ENCODE measurements at places on chromosomes 7 and 10. TPM values are rescaled to one million over a fixed set of nuclear protein-coding genes. Genes with fewer than 3 reads are reported as not detected.

PVRIG gene
- total RNA-seq = not detected

GPRIN2 gene
- total RNA-seq = 2.2 TPM

SCIN gene
- 0.27 TPM for total RNA-seq

C10orf62 gene
- total RNA-seq = not detected

IL6 gene
- total RNA-seq = 2.5 TPM

DNA sequence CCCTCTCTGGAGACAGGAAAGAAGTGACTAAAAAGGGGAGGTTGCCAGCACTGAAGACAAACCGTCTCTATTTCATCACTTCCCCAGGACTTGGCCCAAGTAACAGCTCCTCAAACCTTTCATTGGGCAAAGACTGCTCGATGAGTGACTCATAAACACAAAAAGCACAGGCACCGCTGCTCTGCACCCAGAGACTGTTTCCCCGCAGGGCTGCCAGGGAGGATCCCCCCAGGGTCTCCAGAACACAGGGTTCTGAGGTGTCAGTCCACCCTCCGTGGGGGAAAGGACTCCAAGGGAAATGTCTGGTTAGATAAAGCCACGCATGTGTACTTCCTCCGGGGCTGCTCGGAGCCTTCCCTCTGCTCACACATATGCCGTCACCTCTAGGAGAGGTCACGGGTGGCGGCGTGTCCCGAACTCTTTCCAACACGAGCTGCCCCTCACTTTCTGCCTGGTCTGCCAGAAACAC is 59.9 kb downstream of the INSIG1 start:
- no peak overlapping the region for H3K4me3 ChIP-seq
- H3K27ac ChIP-seq = no peak overlapping the region
- no peaks in the 10 kb centered on the region for H3K4me1 ChIP-seq
- no peaks in the 10 kb centered on the region for H3K36me3 ChIP-seq
- peaks cover 13% of the 10 kb centered on the region for H3K27me3 ChIP-seq

DNA sequence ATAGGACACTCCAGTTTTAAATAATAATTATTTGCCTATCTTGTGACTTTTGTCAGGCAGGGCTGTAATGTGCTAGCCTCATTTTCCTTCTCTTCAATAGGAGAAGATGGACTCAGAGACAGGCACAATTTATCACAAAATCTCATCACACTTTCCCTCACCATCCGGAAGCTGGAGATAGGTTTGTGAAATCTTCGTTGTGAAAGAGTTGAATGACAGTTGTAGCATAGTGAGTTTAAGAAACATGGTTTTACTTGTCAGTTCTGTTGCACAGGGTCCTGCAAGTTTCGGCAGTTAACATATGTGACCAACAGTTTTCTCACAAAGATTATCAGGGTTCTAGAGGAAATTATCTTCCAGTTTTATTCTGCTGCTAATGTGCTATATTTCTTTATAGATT is 37.7 kb upstream of the MAP3K8 start:
- DNase-seq = no peak
- H3K36me3 ChIP-seq = no peaks in the 10 kb centered on the region
- H3K27me3 ChIP-seq = peaks cover 36% of the 10 kb centered on the region
- H3K4me3 ChIP-seq = no peak overlapping the region

DNA sequence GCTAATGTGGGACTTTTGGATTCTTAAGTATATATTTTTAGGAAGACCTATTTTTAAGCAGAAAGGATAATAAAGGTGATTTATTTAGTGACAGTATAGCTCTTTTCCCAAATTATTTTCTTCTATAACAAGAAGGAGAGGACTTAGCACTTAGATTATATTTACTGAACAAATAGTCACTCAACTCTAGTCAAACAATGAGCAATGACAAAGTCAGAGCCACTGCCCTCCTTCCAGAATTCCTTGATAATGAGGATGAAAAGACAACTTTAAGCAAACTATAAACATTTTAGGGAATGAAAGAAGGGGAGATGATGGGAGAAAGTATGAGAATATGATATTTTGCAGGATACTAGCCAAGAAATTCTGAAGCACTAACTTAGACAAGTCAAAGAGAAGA is 293.5 kb upstream of the YAE1 start:
- no peak for DNase-seq
- no peaks in the 10 kb centered on the region for H3K27me3 ChIP-seq
- H3K27ac ChIP-seq = no peak overlapping the region
- H3K4me3 ChIP-seq = no peak overlapping the region
- H3K4me1 ChIP-seq = no peaks in the 10 kb centered on the region
- no peaks in the 10 kb centered on the region for H3K36me3 ChIP-seq

GRCh38 chr7:23277359-23277989 is 21.7 kb upstream of the MALSU1 start:
- peaks cover 5% of the 10 kb centered on the region for H3K4me1 ChIP-seq
- DNase-seq = peak; percentile 43
- H3K36me3 ChIP-seq = no peaks in the 10 kb centered on the region
- H3K4me3 ChIP-seq = no peak overlapping the region
- peaks cover 6% of the 10 kb centered on the region for H3K27me3 ChIP-seq
- H3K27ac ChIP-seq = no peak overlapping the region

DNA sequence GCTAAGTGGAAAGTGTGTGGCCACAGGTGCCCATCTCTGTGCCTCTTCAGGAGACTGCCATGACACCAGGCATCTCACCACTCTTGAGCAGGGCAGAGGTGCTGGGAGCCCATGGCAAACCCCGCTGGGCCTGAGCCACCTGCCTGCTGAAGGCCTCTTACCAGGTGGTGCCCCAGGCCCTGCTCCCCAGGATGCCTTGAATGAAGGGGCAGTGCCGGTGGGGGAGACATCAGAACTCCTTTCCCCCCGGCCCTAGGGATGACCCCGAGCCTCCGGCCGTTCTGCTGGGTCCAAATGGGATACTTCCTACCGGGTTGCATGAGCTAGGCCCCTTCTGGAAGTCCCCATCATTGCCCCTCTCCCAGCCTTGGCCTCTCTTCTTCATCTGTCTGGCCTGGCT is 37.6 kb downstream of the UNC5B start:
- peaks cover 23% of the 10 kb centered on the region for H3K4me1 ChIP-seq
- H3K36me3 ChIP-seq = no peaks in the 10 kb centered on the region
- no peak for DNase-seq
- no peak overlapping the region for H3K27ac ChIP-seq

- H3K27ac ChIP-seq = peak overlapping the region; percentile 7
- DNase-seq = peak; percentile 87
- H3K27me3 ChIP-seq = no peaks in the 10 kb centered on the region
- no peak overlapping the region for H3K4me3 ChIP-seq
- H3K36me3 ChIP-seq = no peaks in the 10 kb centered on the region
Measured at GRCh38 chr7:133355325-133355708, 102.4 kb downstream of the EXOC4 start.

GRCh38 chr7:22751341-22751740 is 24.3 kb downstream of the IL6 start:
- H3K27me3 ChIP-seq = no peaks in the 10 kb centered on the region
- DNase-seq = no peak
- H3K36me3 ChIP-seq = no peaks in the 10 kb centered on the region
- H3K4me1 ChIP-seq = no peaks in the 10 kb centered on the region
- no peak overlapping the region for H3K27ac ChIP-seq

GRCh38 chr10:11338160-11338844 is 273.1 kb downstream of the USP6NL start:
- no peaks in the 10 kb centered on the region for H3K36me3 ChIP-seq
- H3K4me3 ChIP-seq = no peak overlapping the region

DNA sequence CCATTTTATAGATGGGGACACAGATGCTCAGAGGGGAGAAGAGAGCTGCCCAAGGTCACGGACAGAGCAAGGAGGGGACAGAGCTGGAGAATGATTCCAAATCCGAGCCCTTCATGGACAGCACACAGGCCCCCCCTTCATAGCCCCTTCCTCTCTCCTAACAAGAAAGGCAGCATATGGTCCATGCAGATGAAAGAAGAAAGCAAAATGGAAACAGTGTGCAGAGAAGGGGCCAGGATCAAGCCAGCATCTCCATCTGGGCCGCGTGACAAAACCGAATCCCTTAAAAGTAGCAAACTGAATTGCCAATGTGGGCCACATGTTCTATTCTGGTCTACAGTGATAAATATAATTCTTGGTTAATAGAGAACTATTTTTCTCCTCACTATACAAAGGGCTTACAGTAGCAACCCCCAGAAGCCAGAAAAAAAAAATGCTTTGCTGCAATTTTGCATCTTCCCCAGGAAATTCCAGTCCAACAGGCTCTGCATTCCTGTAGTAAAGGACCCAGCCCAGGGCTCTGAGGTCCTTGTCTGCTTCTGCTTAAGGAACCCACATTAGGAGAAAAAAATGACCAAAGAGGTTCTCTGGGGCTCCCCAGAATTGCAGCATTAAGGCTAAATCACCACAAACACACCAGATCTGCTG is 7.8 kb downstream of the CPXM2 start:
- H3K27ac ChIP-seq = no peak overlapping the region
- no peaks in the 10 kb centered on the region for H3K27me3 ChIP-seq

DNA sequence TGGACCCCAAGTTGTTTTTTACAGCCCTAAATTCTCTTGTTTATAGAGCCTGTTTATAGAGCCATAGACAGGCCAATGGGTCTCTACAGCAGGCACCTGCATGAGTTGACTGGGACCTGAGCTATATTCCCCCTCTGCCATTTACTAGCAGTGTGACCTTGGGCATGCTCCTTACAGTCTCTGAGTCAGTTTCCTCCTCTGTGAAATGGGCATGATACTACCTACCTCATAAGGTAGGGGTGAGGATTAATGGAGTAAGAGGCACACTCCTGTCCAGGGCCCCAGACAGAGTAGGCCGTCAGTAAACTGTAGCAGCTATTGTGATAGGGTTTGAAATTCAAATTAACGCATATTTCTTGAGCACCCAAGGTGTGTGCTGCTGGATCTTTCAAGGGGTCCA is 138.1 kb downstream of the TCF7L2 start:
- H3K4me3 ChIP-seq = no peak overlapping the region
- no peak overlapping the region for H3K27ac ChIP-seq

DNA sequence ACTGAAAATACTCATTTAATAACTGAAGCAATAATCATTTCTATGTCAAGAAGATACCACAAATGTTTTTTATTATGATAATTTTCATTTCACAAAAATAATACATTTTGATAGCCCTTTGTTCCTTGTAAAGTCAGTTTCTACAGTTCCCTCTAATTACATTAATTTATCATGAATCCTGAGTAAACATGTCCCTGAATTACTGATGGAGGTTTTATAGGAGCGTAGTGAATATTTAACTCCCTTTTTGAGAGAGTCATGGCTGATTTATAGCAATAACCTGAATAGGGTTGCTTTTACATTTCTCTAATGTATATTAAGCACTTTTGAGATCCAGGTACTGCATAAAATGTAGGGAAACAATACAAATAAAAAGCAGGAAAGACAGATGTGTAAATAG is 216.0 kb upstream of the DKK1 start:
- no peaks in the 10 kb centered on the region for H3K36me3 ChIP-seq
- H3K27me3 ChIP-seq = no peaks in the 10 kb centered on the region
- H3K4me1 ChIP-seq = no peaks in the 10 kb centered on the region
- DNase-seq = no peak
- H3K4me3 ChIP-seq = no peak overlapping the region
- no peak overlapping the region for H3K27ac ChIP-seq

DNA sequence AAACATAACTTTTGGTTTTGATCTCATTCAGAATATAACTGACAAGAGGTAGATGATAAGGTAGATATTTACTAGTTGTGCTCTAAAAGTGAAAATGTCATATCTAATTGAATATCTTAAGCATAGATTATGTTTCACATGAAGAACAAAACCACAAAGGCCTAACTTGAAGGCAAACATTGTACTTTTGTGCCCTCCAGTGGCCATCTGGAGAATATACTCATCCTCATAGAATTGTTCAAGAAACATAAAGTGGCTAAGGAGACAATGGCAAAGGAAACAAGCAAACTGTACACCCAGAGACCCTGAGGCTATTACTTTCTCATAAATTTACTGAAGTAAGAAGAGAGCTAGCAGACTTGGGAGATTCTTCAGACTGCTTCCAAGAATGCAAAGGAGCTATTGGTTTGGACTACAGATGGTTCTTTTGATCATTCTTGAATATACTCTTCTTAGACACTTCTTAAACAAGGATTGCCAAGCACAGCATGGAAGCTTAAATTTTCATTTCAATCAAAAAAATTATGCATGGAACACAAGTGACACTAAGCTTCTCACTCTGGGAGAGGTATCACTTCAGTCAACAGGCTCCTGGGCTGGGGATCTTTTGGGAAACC is 98.2 kb upstream of the DKK1 start:
- no peaks in the 10 kb centered on the region for H3K27me3 ChIP-seq
- no peaks in the 10 kb centered on the region for H3K4me1 ChIP-seq
- no peaks in the 10 kb centered on the region for H3K36me3 ChIP-seq
- H3K27ac ChIP-seq = no peak overlapping the region
- peak; percentile 50 for DNase-seq

DNA sequence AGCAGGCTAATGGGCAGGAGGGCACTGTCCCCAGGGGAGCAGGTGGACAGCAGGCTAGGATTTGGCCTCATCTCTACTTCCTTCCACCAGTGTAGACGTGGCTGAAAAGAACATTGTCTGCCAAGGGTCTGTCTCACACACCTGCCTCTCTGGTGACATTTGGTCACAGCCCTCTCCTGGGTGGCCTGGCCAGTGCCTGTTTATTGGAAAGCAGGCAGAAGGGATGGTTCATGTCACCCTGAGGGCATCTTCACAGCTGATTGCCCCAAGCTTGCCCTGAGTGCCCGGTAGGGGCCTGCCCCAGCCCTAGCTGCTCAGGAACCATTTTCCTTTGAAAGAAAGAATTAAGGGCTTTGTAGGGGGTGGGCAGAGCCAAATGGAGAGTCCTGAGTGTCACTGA is 138.7 kb downstream of the C10orf105 start:
- H3K27ac ChIP-seq = no peak overlapping the region
- H3K4me1 ChIP-seq = peaks cover 20% of the 10 kb centered on the region
- DNase-seq = no peak
- no peak overlapping the region for H3K4me3 ChIP-seq
- peaks cover 4% of the 10 kb centered on the region for H3K27me3 ChIP-seq

- no peak overlapping the region for H3K27ac ChIP-seq
- H3K36me3 ChIP-seq = no peaks in the 10 kb centered on the region
- no peak overlapping the region for H3K4me3 ChIP-seq
- DNase-seq = no peak
- H3K27me3 ChIP-seq = no peaks in the 10 kb centered on the region
- H3K4me1 ChIP-seq = no peaks in the 10 kb centered on the region
Measured at GRCh38 chr10:97297556-97298222, 5.3 kb upstream of the ARHGAP19 start.

All from astrocyte (in vitro differentiated cells and primary cell).